ENCODE measurements at places on chromosomes 6 and 20.

- DNase-seq = no peak
These were observed 41.0 kb downstream of the ANGPT4 start for GRCh38 chr20:875115-875514.

DNA sequence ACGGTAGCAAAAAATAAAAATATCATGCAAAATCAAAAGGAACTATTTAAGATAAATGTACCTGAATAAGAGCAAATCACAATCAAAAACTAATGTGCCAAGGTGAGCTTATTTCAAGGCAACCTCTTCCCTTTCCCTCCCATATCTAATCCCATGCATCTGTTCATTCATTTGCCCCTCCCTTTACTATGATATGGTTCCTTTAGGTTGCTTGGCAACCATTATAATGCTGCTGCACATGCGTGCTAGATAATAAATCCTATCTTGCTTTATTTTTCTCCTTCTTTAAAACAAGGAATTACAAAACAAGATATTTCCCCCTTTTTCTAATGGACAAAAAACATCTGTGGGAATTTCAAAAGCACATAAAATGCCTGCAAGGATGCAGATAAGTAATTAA lies 318.2 kb upstream of the POU3F2 start:
- peak; percentile 11 for DNase-seq

GRCh38 chr6:167349631-167350274 lies 24.9 kb downstream of the TTLL2 start:
- peak; percentile 76 for DNase-seq

GRCh38 chr6:152428126-152428525 lies 209.0 kb downstream of the SYNE1 start:
- DNase-seq = no peak

DNA sequence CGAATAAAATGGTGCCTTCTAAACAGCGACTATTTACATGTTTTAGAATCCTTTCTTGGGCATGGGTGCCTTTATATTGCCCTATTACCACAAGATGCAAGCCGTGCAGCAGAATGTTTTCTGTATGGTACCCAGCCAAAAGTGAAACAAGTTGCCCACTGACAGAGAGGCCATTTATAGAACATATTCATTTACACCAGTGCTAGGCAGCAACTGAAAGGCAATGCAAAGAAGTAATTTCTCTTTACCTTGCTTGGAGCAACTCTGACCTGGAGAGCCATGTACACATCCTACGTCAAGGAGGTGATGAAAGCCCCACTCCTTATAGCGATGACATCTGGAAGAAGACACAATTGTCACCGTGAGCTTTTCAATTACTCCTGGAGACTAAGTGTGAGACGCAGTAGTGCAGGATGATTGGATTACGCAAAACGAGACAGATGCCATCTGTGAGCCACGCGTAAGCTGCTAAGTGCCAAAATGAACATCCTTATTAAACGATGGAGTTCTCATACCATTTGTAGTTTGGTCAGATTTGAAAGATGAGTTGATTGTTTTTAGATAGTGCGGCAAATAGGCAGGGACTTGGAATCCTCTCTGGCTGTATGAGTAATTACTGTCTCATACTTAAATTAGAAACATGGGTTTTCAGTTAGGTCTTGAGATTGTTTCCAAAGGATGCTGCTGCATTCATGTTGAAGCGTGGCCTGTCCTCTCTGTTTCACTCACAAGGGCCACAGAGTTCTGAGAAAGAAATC lies at the start of gene TMEM244:
TSS of gene TMEM244 (minus strand) at position 408 of the 758 bp plus-strand sequence. CDS start at position 281, 127 bp downstream.
- DNase-seq = no peak

DNA sequence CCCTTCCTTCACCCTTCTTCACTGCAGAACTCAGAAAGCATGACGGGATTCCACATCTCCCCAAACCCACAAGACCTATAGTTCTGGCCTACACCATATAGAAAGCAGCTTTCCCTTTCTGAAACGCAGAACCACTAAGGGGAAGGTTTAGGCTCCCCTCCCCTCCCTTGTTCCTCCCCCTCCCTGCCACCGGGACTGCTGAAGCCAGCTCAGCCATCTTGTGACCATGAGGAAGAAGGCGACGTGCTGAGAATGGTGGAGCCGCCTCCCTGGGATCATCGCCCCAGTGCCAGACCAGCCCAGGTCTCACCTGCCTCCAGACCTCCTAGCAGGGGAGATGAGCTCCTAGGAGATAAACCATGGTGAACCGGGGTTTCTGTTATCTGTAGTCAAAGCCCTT lies 19.6 kb downstream of the SERPINB6 start:
- no peak for DNase-seq

DNA sequence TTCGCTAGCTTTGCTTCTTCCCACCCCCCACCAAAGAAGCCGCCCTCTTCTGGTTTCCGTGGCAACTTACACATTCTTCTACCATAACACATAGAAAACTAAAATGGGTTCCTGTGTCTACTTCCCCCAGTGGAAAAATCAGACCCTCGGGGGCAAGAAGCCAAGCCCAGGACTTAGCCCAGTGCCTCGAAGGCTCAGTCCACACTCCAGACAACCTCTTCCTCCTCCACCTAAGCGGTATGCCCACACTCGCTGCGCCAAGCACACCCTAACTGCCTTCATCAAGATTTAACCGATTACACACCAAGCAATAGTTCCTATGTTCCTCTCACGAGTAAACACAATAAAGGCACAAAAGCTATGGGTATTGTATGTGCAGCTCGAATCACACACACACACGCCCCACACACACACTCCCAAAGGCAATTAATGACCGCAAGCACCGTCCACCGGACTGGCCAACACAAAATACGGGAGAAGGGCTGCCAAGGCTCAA lies 537 bp downstream of the PPIL4 start:
- no peak for DNase-seq

- DNase-seq = peak; percentile 23
These were observed 368.2 kb upstream of the CITED2 start for GRCh38 chr6:139742671-139743070.

- DNase-seq = no peak
These were observed 353.5 kb upstream of the IRAK1BP1 start for GRCh38 chr6:78513856-78514255.

- no peak for DNase-seq
These were observed 30.4 kb downstream of the KIZ start for GRCh38 chr20:21156266-21156665.

DNA sequence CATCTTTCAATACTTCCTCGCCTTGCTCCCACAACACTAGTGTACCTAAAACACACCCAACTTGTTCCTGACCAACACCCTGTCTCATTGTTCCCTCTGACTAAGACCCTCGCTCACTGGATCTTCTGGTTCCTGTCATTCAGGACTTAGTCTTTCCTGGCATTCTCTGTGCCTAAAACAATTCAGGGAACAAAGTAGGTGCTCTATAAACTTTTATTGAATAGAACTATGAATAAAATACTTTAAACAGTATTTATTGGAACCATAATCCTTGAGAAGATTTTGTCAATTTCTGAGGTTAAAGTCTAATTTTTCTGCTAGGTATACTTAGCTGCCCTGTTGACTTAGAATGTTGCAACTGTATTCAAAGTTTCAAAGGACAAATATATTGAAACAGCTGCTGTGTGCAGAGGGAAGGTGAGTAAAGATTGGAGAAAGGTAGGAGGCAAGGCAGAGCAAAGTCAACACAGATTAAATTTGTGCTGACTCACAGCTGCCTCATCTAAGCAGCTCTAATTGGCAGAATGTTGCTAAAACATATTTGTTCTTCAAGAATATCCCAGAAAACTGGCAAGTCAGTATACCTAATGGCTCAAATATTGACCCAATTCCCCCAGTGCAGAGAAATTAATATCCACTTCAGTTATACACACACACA lies 37.6 kb downstream of the GSTA2 start:
- DNase-seq = peak; percentile 63

DNA sequence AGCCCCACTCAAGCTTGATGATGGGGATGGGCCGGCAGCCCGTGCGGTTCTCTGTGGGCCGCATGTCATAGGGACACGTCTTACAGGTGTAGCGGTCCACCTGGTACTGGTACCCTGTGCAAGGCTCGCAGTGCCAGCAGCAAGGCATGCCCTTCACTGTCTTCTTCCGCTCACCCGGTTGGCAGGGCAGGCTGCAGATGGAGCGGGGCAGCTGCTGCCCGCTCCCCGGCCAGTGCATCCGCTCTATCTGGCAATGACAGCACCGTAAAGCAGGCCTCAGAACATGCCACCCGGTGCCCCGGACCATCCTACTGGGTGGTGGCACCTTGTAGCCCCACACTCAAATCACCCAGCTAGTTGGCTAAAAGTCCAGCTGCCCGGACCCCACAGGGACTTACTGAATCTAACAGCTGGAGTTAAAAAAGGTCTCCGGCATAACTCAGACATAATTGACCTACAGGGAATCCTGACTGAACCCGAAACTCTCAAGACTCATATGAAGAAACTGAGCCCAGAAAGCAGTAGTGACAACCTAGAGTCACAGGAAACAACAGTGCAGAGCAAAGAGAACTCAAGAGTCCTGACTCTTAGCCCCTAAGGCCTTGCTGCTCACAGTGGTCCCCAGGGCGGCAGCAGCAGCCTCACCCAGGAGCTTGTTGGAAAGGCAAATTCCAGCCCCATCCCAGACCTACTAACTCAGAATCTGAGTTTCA lies 109.4 kb downstream of the GRM4 start:
- DNase-seq = no peak

DNA sequence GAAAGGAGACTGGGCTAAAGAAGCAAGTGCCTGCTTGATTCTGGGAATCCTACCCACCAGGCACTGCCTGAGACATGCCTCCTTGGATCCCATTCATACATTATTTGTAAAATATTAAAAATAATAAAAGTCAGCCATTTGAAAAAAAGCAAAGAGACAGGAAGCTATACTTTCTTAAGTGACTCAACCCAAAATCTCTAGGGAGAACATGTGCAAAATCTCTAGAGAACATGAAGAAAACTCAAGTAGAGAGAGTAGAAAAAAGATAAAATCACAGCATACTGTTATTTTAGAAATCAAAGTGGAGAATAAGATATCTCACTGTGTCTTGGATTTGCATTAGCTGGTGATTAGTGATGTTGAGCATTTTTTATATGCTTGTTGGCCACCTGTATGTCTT lies 197.2 kb upstream of the GGTLC1 start:
- no peak for DNase-seq

GRCh38 chr6:41066867-41067304 lies 5.3 kb downstream of the OARD1 start:
- peak; percentile 85 for DNase-seq

DNA sequence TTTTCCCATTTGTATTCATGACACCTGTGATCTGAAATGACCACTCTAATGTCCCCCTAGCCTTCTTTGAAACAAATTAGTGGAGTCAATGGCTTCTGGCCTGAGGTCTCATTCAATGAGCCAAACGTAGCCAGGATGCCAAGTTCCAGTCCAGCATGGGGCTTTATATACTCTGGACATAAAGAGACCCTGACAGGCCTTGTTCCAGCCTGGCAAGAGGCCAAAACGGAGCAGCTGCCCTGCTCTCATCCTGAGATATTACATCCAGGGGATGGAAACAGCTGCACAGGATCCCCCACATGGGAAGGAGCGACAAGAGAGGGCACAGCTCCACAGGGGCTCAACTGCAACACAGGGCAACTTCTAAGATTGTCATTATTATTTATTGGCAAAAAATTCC lies 437.8 kb downstream of the CDH26 start:
- peak; percentile 78 for DNase-seq

DNA sequence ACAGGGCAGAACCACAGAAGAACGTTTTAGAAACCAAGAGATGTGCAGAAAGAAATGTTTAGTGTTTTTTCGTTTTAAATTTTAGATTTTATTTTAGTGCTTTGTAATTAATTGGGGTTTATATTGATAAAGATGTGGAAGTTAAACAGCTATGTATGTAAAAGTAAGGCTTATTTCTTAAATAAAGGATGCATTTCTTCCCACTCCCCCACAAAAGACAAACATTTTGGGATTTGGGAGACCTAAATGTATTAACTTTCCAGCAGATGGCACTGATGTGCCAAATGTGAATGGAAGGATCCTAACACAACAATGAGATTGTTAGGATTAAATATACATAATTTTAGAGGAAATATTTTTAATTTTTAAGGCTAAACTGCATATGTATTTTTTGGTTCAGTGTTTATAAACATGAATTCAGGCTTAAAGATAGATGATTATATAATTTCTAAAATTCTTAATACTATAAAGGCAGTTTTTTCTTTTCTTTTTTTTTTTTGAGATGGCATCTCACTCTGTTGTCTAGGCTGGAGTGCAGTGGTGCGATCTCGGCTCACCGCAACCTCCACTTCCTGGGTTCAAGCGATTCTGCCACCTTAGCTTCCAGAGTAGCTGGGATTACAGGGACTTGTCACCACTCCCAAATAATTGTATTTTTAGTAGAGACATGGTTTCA lies 12.0 kb downstream of the PFDN4 start:
- DNase-seq = peak; percentile 57

GRCh38 chr20:62907384-62908317 lies 18.7 kb downstream of the DIDO1 start:
- no peak for DNase-seq

GRCh38 chr6:23980965-23981364 lies 145.1 kb upstream of the NRSN1 start:
- DNase-seq = no peak

DNA sequence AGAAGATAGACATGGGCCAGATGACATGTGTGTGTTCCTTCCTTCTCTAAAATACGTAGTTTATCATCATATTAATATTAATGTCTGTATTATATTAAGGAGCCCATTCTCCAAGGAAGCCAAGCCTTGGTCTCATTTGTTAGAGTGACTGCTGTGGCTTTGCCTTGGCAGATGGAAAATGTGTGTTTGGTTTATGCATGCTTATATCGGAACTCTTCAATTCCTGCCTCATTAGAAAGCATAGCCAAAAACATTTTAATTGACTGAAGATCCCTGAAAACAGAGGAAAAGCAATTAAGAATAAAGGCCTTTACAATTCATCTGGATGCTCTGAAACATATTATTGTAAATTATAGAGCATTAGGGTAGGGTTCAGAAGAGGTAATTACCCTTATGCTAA lies 106.4 kb downstream of the COL9A1 start:
- DNase-seq = peak; percentile 41

GRCh38 chr6:18585032-18585573 lies 198.0 kb downstream of the RNF144B start:
- DNase-seq = peak; percentile 25

GRCh38 chr20:45607810-45608209 lies 21.7 kb upstream of the WFDC10A start:
- no peak for DNase-seq

- DNase-seq = no peak
These were observed 269.0 kb upstream of the ECI2 start for GRCh38 chr6:4404415-4404814.

- no peak for DNase-seq
These were observed 48.2 kb upstream of the BLCAP start for GRCh38 chr20:37575884-37576283.

GRCh38 chr6:39078695-39079094 lies 30.1 kb downstream of the GLP1R start:
- no peak for DNase-seq

- no peak for DNase-seq
These were observed 194.2 kb upstream of the SGK1 start for GRCh38 chr6:134511984-134512683.

All from NCI-H1417 (cell line).